ENCODE measurements at places on chromosomes 4 and X.
A peak's percentile ranks its signal among the peaks of the same experiment; 100 is the strongest.

- no peak for DNase-seq
Measured at GRCh38 chr4:147138171-147138570, 192.5 kb upstream of the TTC29 start.

DNA sequence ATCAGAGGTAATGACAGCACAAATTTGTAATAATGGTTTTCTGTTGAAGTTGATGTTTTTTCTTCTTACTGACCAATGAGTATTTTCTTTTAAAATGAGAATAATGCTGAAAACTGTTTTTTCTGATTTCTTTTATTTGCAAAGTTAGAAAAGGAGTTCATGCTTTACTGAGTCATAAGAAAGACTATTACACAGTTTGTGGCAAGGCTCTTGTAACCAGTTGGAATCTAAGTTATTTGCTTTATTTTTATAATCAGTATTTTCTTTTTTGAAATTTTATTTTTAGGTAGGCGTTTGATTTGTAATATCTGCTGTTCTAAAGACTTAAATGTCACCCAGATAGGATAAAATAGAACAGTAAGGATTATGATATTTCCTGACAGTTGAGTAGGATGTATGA lies 25.5 kb downstream of the ANAPC4 start:
- DNase-seq = no peak

GRCh38 chr4:136862653-136863052 lies 669.6 kb downstream of the PCDH18 start:
- no peak for DNase-seq

- no peak for DNase-seq
Measured at GRCh38 chrX:119087121-119087520, 14.3 kb downstream of the CT47C1 start.

GRCh38 chrX:74405973-74406489 lies 15.3 kb upstream of the SLC16A2 start:
- no peak for DNase-seq

GRCh38 chr4:123649250-123649644 lies 252.7 kb downstream of the SPRY1 start:
- no peak for DNase-seq

- no peak for DNase-seq
Measured at GRCh38 chrX:10433296-10433965, 187.0 kb downstream of the MID1 start.

DNA sequence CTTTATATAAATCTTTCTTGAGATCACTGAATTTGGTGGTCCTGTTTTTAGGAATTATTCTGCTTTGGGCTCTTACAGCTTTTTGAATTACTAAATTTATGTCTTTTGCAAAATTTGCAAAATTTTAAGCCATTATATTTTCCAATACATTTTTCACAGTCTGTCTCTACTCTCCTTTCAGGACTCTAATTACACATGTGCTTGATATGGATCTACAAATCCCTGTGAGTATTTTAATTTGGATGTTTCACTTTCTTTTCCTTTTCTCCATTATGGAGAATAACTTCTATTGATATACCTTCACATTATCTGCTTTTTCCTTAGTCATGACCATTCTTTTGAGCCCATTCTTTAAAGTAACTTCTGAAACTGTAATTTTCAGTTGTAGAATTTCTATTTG lies 315.4 kb downstream of the DCAF12L2 start:
- DNase-seq = no peak

GRCh38 chr4:167221084-167221483 lies 13.2 kb downstream of the SPOCK3 start:
- DNase-seq = no peak

DNA sequence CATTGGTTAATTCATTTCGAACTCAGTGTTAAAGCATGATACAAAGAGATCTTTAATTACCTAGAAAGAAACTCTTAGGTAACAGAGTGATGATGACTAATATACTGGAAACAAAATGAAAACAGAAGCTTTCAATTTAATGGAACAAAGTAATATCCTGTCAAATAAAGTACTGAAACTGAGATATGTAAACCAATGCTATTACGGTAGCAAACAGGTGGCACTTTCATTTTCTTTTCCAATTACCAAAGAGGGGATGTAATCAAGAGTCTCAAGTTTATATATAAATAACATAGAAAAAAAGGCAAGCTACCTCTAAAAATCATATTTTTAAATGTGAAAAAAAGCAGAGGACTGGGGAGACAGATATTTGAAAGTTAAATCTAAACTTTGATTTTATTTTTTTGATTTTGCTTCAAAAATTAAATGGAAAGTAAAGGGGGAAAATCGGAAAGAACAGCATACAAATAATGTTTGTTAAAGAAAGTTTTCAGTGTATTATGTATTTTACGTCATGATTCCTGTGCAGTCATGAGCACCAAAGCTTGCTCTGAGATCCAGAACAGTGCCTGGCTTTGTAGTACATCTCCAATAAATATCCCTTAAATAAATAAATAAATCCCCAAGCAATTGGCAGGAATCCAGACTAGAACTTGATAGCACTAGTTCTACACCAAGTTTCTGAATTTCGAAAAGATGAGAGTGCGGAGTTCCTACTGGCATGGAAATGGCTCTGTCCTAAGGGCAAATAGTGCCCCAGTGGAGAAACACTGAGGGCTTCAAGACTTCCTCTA lies 25.0 kb upstream of the RAPGEF2 start:
- DNase-seq = no peak

- DNase-seq = no peak
Measured at GRCh38 chrX:7996414-7996813, 69.2 kb upstream of the PNPLA4 start.

- no peak for DNase-seq
Measured at GRCh38 chr4:171639540-171639939, 173.7 kb upstream of the GALNTL6 start.

DNA sequence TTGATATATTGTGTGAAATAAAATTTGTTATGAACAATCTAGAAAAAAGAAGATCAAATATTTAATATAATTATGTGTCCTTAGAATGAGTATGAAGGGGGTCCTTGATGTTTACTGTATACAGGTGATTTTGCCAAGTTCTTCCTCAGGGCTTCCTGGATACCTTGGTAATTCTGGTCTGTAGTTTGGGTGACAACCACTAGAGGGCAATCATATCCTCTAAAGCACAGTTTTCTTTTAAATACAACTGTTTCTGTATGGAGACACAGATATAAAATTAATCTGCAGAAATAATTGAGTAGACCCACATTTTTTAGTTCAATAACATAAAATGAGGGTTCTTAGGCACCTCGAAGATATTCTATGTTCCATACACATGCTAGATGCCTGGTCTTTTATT lies 157.7 kb downstream of the SPANXN1 start:
- no peak for DNase-seq

GRCh38 chr4:2042204-2042946 lies 16.8 kb upstream of the NAT8L start:
- no peak for DNase-seq

DNA sequence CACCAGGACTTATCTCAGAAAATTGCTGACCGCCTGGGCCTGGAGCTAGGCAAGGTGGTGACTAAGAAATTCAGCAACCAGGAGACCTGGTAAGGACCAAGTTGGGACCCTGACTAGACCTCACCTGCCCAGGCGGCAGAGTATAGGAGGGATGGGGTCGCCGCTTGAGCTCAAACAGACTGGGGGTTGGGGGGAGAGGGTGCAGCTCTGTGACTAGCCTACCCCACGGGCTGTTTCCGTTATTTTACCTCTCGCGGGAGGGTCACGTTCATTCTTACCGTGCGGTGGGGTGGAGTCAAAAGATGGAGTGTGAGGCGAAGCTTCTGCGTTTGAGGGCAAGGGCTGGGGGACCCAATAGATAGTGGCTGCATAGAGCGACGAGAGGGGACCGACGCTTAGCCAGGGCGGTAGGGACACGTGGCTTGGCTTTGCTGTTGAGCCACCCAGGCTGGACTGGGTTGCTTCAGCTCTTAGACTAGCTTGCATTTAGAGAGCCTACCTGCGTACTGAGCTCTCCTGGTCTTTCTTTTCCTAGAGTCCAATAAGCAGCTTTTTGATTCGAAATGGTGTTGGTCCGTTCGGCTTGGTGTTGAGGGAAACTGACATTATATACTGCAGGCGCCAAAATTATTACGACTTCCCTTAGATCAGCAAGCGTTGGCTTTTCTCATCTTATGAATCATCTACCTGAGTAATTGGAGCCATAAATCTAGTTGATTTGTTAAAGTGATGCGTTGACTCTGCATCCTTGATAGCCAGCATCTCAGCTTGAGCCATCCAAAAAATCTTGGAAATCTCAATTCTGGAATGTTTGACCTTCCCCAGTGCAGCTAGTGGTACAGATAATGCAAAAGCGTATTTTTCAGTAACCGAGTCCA lies 591 bp downstream of the PRPS1 start:
- no peak for DNase-seq

GRCh38 chr4:60780874-60781273 lies 419.3 kb upstream of the ADGRL3 start:
- DNase-seq = no peak

DNA sequence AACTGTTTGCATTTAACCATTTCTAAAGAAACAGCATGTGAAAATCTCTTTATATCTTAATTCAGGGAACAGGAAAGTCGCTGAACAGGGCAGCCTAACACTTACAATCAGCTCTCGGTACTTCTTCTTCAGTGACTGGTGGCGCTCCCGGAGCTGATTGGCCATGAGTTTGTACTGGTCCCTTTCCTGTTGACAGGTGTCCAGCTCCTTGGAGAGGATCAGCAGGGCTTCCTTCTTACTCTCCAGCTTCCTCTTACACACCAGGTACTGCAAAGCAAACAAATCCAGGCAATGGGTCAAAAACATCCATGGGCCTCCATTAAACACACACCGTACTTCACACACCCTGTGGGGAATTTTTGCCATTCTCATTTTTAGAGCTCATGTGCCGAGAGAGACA lies 36.4 kb downstream of the CCDC149 start:
- no peak for DNase-seq

DNA sequence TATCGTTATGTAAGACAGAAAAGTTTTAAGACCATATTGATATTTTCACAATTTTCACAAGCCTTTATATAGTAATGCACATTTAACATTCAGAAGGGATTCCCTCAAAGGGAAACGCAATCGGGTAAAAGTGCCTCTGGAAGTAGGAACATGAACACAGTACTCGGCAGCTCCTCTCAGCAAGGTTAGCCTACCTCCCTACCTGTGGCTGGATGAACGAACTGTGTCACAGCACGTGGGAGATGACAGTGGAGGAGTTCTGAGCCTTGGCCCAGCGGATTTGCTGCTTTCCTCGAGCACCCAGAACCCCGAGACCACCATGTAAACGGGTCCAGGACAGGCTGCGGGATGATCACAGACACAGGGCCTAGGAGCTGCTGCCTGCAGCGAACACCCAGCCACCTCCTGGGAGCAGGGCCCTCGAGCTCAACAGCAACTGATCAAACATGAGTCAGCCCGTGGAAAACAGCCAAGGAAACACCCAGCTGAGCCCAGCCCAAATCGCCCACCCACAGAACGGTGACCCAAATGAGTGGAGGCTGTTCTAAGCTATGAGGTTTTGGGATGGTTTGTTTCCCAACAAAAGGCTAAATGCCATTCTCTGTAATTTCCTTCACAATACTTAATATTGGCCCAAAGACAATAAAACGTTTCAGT lies 30.4 kb downstream of the FAT1 start:
- DNase-seq = peak; percentile 89

GRCh38 chr4:112901962-112902411 lies 147.5 kb upstream of the ANK2 start:
- DNase-seq = no peak

DNA sequence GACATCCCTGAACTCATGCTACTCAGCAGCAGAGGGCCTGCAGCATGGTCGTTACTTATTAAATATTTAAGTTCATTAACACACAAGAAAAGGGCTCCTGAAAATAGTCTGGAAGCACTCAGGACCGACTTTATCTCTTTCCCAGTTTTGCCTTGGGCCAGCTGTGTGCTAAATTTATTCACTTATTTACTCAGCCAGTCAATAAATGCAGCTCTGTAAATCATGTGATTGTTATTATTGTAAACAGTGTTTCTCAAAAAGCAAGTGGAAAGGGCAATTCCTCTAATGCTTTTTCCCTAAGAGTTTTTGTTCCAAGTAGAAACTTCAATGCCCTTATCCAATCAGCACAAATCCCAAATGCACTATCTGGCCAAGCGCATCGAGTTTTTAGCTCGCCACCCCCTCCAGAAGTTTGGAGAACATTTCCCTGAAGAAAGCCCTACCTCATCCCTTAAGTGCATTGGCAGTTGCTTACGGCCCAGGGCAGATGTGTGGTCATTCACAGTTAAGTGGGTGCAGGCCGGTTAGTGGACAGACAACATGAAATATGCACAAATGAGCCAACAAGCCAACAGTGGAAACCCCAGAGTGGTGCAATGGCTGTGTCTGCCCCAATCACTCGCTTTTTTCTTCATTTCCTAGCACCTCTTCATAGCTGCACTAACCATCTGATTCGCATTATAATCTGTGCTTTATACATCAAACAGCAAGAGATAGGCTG lies 125.8 kb downstream of the SMIM20 start:
- DNase-seq = no peak

- DNase-seq = no peak
Measured at GRCh38 chr4:100008048-100008447, 58.0 kb upstream of the H2AZ1 start.

GRCh38 chrX:23494741-23495140 lies 160.1 kb downstream of the PTCHD1 start:
- no peak for DNase-seq

GRCh38 chr4:164529486-164529885 lies 224.4 kb upstream of the SMIM31 start:
- DNase-seq = no peak

GRCh38 chr4:168360271-168360670 lies 41.7 kb upstream of the DDX60 start:
- DNase-seq = no peak

DNA sequence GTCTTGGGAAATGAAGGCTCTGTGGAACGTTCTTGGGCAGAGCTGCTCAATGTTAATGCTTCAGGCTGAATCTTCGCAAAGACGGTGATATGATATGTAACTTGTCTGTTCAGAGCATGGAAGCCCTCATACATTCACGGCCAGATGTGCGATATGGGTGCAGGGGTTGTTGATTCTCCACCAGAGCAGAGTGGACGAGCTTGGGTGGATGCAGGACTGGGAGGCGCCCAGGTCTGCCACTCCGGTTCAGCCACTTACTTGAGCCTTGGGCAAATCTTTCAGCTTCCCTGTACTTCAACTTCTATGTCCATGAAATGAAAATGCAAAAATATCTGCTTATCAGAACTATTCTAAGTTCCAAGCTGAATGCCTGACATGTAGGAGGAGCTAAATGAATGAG lies 47.4 kb upstream of the MND1 start:
- DNase-seq = no peak

GRCh38 chrX:3461397-3462165 lies 115.1 kb upstream of the MXRA5 start:
- DNase-seq = no peak

DNA sequence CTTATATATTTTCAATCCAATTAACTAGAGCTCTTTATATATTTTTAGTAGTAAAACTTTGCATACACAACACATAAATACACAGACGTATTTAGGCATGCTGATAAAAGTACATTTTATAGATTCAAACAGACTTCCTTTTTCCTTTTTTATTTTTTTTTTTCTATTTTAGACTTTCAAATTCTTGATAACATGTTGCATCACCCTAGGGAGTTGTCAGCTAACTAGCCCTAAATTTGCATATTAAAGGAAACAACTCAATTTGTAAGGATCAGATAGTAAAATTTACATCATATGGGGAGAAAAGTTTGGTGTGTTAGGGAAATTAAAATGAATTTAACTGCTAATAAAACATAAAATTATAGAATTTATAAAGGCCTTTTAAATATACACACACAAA lies 47.4 kb upstream of the APOOL start:
- no peak for DNase-seq

- DNase-seq = no peak
Measured at GRCh38 chr4:95264843-95265242, 283.9 kb downstream of the UNC5C start.

- DNase-seq = no peak
Measured at GRCh38 chr4:113711883-113712662, 49.5 kb downstream of the CAMK2D start.

Data from aorta (tissue), 5 donors.